ENCODE measurements at places on chromosomes 4 and X.

GRCh38 chr4:20462426-20463175, 210.9 kb downstream of the SLIT2 start:
- no peak for DNase-seq

DNA sequence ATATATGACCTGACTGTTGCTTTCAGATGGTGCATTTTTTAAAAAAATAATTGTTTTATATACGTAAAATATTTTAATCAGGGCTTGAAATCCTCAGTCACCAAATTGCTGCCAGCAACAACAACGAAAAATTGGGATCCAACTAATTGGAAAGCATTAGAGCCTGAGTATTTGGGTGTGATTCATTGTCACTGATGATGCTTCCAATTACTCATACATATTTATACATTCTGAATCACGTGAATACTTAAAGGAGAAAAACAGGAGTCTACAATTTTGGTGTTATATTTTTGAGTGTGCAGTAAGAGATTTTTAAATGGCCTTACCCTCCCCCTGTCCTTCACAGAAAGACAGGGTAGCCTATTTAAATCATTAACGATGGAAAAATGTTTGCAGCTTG, 765.6 kb upstream of the TENM3 start:
- DNase-seq: no peak

- no peak for DNase-seq
Observed at GRCh38 chr4:1985780-1986577, 22.8 kb downstream of the NELFA start.

DNA sequence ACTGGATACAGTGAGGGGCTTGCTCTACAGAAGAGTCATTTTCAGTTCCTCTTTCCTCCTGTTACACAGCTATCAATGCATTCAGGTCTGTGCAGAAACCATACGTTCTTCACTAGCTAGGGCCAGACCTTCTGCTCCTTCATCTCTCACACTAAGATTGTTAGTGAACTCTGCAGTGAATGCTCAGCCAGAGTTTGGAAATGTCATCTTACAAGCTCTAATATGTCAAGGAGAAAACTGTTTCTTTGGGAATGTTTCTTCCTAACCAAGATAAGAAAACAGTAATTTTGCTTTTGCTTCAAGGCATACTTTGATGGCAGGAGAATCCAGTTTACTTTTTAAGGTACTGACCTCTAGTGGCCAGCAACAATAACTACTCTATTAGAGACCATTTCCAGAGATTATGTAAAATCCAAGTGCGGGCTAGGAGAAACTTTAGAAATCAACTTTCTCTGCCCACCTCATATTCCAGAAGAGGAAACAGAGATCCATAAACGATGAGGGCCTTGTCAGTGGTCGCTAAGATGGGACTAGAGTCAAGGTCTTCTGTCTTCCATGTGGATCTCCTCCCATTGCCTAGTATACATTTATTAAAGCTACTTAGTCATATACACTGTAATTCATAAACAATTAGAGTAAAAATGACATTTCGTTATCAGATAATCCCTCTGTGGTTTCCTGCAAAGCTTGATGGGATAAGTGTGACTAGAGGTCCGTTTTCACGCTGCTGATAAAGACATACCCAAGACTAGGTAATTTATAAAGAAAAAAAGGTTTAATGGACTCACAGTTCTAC, 12.1 kb upstream of the CC2D2A start:
- no peak for DNase-seq

- no peak for DNase-seq
Observed at GRCh38 chr4:157423526-157424020, 203.0 kb downstream of the GRIA2 start.

- DNase-seq: no peak
Observed at GRCh38 chrX:55709735-55710134, 7.8 kb upstream of the RRAGB start.

DNA sequence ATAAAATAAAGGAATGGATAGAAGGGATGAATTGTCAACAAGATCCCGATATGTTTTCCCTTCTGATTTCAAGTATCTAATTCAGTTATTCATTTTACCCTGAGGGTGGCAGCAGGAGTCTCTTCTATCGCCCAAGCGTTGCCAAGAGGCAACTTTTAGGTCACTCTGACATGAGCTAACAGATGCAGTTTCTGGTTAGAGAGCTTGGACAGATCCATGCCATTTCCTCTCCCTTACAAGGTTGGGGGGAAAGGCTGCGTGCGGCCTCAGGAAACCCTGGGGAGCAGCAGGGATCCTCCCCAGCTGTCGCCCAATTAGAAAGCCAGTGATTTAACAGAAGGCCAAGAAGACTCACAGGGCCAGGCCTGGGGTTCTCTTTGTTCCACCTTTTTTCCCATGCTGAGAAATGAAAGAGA, 35.3 kb upstream of the WAS start:
- DNase-seq: no peak

DNA sequence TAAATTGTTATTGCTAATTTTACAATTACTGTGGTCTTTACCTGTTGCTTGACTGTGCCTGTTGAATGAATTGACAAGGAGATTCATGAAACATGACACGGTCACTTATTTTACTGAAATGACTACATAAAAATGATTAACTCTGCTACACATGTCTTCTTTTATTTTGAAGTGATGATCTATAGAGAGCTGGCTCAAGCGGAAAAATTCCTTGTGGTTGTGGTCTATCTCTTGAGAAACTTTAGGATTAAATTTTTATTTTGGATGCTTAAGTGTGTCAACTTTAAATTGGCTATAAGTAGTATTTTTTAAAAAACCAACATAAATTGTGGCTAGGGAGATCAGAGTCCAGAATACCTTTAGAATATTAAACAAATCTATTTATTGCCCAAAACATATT, 131.8 kb upstream of the PITX2 start:
- no peak for DNase-seq

DNA sequence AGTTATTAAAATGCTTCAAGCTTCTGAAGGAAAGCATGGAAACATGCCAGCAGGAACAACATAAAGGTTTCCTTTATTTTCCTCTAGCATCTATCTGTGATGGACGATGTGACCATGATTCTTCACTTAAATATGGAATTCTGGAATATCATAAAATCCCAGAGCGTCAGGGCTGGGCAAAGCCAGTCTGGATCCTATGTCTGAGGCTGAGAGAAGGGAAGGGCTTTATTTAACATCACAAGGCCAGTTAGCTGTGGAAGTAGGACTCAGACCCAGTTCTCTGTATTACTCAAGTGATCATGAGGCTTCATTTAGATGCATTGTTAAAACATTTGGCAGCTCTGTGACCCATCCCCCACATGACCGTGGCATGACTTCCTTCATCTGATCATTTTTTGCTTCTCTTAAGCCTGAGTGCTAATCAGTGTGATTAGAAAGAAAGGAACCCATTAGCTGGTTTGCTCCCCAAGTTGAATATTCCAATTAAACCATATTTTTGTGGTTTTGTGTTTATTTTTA, 40.9 kb upstream of the EOLA2 start:
- no peak for DNase-seq

GRCh38 chr4:157727163-157727562, 445.7 kb downstream of the GASK1B start:
- DNase-seq: no peak

GRCh38 chr4:99816545-99817308, at the start of gene DAPP1:
DAPP1 (plus strand) TSS chr4:99816827; CDS start chr4:99816914, 87 bp downstream.
- peak; percentile 82 for DNase-seq

DNA sequence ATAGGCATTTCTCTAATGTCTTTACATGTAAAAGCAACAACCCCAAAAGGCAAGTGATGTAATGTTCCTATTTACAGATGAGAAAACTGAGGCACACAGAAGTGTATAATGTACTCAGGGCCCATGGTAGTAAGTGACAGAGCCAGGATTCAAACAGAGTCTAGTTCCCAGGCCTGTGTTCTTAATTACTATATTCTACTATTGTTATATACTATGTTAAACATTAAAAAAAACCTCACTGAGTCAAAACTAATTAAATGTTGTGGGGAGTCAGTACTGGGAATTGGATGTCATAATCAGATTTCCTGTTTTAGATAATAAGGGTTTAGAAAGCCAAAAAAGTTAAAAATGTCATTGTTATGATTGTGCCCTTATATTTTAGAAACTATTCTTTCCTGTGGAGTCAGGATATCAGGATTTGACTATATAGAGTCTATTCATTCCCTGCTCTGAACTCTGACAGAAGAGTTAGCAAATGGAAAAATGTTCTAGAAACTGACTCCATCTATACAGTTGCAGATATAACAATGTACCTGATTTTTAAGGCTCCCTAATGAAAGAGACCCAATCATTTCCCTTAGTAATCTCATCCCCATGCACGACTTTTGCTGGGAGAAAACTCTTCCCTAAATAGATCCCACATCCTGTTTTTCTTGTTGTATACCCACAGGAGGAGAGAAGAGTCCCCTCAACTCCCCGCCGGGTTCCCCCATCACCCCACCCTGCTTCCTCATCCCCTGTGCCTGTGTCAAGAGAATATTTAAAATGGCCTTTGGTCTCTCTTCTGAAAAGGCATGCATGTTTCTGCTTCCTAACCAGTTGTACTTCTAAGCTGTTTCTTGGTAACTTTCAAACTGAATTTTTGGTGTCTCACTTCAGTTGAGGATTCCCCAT, 69.7 kb downstream of the REELD1 start:
- DNase-seq: no peak

GRCh38 chr4:65599340-65599739, 70.9 kb downstream of the EPHA5 start:
- DNase-seq: no peak

- DNase-seq: no peak
Observed at GRCh38 chr4:174611792-174612191, 89.5 kb upstream of the HPGD start.

DNA sequence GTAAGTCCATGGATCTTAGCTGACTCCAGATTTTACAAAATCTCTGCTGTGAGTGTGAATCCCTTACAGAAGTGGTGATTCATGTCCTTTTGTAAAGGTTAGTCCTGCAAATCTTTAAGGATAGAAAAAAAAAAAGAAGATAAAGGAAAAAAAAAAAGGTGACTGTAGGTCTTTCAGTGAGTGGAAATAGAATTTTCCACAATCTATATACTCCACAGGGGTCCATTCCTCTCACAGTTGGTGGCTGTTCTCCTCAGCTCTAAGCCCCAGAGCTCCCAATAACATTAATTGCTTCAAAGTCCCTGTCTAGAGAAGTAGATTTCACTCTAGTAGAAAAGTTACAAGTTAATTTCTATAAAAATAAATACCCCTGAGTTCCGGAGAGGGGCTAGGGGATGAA, 189.1 kb downstream of the NDST4 start:
- no peak for DNase-seq

GRCh38 chr4:123825596-123826291, 429.1 kb downstream of the SPRY1 start:
- DNase-seq: no peak

Measured in activated naive CD8-positive, alpha-beta T cell treated with anti-CD3 and anti-CD28 coated beads for 36 hours (primary cell).